Peyer's patch (tissue), 4 donors: ENCODE measurements at places on chromosomes 5 and 9.

DNA sequence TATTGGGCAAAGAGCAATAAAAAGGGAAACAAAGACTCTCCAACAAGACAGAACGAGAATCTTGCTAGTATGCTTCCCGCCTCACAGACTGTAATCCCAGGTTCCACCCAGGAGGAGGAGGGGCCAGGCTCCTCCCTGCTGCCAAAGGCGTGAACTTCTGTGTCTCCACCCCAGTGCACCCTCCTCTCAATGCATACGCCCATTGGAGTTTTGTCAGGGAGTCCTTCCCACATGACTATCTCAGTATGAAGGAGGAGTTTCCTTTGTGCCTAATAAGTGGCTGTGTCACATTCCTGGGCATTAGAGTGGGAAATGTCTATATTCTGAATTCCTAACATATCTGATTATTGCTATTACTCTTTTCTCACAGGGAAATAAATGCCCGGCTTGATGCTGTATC is 106.4 kb upstream of the DHFR start:
- DNase-seq, result no peak

DNA sequence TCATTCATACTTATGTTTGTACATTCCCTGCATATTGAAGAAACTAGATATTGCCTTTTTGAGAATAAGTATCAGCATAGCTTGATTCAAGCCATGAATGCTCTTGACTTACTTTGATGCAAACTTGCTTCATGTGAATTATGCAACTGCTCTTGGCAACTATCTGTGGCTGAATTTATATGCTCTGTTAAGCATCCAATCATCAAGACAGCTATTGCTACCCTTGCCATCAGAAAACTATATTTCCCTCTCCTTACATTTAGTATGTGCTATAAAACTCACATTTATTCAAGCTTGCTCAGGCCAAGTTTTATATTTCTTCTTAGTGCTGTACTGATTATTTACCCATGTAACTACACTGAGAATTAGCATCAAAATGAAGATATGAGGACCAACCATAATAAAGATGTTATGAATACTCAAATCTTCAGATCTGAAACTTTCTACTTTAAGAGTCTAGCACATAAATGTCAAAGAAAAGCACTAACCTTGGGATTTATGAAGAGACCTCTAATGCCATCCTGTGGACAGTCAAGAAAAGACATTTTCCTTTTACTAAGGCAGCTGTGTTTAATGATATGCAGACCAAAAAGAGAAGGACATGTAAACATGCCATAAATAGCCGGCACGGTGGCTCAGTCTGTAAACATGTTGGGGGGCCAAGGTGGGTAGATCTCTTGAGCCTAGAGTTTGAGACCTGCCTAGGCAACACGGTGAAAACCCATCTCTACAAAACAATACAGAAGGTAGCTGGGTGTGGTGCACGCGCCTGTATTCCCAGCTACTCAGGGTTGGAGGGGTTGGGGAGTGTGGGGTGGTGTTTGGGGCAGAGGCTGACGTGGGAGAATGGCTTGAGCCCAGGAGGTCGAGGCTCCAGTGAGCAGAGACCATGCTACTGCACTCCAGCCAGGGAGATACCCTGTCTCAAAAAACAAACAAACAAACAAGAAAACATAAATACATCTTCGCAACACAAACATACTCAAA is 267.0 kb upstream of the TYRP1 start:
- DNase-seq, result no peak

DNA sequence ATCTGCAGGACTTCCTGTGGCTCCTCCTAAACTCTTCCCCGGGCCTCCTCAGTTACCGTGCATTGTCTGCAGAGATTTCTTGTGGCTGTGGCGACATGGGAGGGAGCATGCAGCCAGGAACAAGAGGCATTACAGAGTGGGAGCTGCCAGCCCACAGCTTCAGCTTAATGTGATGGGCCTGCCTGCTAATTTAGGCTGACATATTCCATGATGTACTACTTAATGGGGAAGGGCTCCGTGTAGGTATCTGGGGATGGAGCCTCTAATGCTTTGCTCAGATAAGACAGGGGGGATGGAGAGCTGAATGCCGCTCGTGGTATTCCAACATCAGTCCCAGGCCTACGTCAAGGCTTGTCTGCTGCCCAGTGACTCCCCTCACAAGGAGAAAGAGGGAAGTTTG is 137.6 kb upstream of the GPR151 start:
- no peak for DNase-seq

DNA sequence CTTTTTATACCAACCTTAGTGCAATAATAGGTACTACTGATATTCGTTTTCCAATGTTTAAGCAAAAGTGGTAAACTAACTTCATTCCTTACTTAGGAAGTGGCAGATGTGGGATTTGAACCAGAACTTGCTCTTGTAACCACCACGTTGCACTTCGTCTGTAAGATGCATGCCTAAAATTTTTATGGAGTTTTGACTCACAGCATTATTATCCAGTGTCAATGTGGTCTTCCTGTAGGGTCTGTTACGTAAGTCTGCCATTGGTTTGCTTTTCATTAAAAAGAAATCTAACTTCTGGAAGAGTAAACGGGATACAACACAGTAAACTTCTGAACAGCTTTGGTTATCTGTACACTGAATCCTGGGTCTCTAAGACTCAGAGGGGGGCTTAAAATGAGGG is 521.0 kb upstream of the WWC1 start:
- no peak for DNase-seq
